ENCODE measurements at places on chromosomes 16 and 17. TPM values are rescaled to one million over a fixed set of nuclear protein-coding genes. Genes with fewer than 3 reads are reported as not detected.

The TNS4 gene
- 10.5 TPM for total RNA-seq

The RHBDL1 gene
- total RNA-seq = 4.4 TPM

GRCh38 chr16:69253870-69254341, 57.2 kb upstream of the VPS4A start:
- DNase-seq = no peak

The RAB40C gene
- 38.2 TPM for total RNA-seq

GRCh38 chr17:63578769-63579111, 22.0 kb upstream of the TACO1 start:
- no peak for DNase-seq

All from left colon (tissue), 2 donors.